ENCODE measurements at places on chromosomes 12 and 14. TPM values are rescaled to one million over a fixed set of nuclear protein-coding genes. Genes with fewer than 3 reads are reported as not detected.

DNA sequence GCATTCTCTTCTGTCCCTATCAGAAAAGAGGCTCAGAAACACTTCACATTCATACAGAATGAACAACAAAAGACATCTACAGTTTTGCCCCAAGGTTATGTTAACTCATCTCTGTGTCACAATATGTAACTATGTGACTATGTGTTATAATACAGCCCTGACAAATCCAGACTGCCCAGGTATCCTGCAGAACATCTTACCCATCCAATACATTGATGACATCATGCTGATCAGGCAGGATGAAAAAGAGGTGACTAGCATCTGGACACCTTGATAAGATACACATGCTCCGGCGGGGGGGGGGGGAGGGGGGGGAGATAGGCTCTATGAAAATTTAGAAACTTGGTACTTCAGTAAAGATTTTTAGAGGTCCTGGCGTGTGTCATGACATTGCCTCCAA, 8.3 kb upstream of the GNS start:
- DNase-seq, result no peak

DNA sequence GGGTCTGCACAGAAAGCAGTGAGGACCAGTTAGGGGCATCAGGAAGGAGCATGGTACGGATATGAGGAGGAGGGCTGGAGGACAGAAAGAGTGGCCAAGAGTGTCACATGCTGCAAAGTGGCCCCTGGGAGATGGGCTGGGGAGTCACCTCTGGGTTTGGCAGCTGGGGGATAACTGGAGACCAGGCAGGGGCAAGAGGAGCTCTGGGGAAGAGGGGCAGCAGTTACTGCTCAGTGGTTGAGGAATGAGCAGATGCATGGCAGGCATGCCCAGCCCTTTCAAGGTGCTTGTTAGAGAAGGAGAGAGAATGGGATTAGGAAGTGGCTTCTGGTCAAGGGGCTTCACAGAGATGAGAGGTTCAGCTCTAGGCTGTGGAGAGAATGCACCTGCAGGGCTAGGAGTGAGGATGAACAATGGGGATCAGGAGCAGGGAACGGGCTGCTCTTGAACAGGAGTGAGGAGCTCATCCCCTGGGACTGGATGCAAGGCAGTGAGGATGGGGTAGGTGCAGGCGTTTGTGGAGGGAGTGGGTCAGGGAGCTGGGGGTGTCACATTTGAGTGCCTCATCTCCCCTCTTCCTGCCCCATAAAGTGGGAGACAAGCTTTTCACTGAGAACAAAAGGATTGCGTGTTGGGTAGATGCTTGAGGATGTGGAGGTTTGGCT, 127.5 kb downstream of the PAPOLA start:
- no peak for DNase-seq

DNA sequence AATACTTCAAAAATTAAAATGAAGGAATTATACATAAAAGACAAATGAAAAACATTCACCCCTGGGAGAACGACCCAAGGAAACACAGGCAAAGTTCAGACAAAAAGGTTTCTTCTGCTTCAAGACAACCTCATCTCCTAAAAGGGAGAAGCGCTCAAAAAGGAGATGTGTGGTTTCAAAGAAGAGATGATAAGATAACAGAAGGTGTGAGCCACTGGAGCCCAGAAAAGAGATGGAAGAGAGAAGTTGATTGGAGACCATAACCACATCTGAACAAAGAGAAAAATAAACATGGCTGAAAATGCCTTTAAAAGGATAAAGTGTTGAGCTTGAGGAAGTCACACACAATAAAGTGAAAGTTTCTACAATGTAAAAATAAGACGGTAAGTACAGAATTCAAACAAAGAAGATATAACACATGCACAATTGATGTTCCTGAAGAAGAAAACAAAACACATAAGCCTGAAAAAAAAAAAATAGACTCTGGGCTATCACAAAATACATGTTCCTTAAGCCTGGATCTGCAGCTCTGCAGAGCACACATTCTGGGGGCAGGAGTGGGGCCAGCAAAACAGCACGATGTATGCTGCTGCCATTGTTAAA, 51.6 kb upstream of the C14orf180 start:
- DNase-seq, result no peak

- no peak for DNase-seq
Observed at GRCh38 chr14:104451474-104451873, 128.1 kb upstream of the C14orf180 start.

DNA sequence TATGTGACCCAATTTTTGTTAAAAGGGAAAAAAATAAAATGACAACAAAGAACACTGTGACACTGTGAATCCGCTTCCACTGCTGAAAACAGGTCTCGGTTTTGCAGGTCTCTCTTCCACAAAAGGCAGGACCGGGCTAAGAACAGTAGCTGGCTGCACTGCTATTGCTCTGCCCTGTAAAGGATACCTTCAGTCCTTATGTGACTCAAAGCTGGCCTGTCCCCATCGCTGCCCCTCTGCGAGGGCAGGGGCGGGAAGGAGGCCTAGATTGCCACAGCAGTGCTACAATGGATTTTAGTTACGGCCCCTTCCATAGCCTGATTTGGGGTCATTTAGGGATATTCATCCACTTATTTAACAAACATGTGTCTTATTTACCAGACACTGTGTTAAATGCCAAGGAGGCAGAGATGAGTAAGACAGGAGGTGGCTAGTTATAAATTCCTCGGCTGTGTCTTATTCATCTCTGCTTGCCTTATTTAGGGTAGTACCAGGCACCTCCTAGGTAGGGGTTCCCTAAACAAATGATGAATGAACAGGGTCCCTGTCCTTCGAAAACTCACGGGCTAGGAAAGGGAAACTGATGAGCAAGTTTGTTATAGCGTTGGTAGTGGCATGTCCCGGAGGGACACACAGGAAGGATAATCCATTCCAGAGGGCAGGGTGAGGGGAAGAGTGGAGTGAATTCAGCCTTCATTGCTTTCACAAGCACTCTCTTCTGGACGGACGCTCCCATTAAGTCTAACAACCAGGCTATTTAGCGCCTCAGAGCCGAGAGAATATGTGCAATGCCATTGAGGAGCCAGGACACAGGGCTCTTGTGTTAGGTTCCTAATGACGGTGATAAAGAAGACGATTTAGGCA, 73.3 kb downstream of the EID3 start:
- DNase-seq, result no peak

DNA sequence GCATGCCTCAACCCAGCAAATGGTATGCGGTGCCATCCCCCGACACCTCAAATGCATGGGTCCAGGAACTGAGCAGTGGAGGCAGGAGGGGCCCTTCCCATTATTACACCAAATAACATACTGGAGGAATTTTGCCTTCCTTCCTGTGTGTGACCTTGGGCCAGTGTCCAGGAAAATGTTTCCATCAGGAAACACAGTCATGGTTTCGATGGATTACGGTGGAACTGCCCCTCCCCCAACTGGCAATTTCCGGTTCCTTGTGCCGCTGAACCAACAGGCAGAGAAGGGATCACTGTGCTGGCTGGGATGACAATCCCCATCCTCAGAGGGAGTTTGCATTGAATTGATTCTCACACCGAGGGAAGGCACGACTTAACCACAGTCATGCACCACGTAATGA, 9.1 kb upstream of the CDC42BPB start:
- DNase-seq, result no peak

DNA sequence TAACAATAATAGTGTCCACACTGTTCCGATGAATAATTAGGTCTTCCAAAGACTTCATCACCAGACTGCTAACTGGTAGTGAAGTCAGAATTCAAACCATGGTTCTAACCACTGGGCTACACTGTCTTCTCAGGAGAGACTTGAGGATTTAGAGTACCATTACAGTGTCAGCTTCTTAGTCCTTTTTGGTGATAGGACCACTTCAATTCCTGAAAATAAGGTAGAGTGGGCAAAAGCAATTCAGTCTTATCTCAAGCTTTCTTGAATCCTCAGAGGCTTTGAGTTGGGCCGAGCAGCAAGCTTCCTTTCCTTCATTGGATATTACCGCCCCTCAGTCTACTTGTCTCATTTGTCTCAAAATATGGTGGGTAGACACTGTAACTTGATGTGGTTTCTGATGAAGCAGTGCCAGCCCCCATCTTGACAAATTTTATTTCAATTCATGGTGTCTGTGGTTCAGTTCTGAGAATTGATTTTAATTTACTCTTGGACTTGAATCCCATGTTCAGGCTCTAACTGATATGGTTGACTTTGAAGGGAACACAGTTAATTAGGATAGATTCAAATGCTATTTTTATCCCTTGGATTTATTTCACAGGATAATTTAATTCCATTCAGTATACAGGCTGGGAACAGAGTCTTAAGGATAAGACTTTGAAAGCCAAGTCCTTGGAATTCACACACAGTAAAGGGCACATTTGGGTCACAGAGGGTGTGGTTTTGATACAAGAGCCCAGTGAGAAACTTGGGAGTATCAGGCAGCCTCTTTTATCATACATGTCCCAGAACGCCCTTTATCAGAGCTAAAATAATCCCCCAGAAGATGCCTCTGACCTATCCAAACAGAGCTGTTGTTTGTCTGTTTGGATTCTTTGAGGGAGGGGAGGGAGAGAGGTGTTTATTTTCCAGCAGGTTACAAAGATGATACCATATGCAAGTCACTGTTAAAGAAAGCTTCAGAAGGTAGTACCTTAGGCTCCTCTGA, 167.3 kb downstream of the PRKCH start:
- DNase-seq, result no peak

DNA sequence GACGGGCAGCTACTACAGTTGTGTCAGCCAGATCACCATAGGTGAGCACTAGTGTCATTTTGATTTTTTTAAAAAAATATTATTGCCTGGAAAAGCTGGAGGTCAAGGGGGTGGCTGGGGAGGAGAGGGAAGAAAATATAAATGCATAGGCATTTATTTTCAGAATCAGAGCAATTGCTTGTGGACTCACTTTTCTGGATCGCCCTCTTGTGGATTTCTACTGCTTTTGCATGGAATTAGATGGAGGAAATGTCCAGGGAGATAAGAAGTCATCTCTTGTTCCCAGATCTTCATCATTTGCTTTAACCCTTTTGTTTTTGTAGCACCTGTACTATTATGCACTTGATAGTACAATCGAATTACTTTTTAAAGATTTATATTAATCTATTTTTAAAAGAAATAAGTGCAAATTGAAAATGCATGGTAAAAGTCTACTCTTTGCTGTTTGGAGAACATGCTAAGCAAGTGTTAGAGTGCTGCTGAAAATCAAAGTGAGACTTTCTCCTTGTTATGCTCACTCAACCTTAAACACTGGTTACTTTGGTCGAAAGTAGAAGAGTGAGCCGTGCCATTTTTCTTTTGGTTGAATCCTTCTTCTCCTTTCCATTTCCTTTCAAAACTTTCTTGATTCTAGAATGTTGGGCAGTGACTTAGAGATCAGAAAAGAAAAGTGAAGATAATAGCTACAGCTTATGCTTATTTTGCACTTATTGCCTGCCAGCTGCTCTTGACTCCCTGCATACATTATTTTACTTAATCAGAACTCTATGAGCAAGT, 60.6 kb upstream of the ANO4 start:
- DNase-seq, result no peak

- no peak for DNase-seq
Observed at GRCh38 chr12:4763549-4763948, 43.3 kb downstream of the GALNT8 start.

DNA sequence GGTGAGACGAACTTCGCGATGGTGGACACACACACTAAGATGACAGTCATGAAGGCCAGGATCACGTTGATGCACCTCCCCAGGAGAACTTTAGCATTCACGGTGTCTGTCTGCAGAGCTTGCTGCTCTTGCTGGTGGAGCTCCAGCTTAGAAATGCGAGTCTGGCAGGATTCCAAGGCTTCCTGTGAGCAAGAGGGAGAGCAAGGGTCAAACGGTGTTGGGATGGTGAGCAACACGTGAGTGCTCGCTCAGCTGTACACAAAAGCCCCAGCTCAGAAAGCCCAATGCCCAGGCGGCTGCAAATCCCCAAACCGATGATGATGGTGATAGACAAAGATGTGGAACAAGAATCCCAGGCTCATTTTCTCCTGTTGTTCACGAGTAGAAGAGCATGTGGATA, 78.8 kb downstream of the TMCC3 start:
- DNase-seq, result no peak

GRCh38 chr12:38669530-38669929, 235.9 kb downstream of the CPNE8 start:
- DNase-seq, result no peak

DNA sequence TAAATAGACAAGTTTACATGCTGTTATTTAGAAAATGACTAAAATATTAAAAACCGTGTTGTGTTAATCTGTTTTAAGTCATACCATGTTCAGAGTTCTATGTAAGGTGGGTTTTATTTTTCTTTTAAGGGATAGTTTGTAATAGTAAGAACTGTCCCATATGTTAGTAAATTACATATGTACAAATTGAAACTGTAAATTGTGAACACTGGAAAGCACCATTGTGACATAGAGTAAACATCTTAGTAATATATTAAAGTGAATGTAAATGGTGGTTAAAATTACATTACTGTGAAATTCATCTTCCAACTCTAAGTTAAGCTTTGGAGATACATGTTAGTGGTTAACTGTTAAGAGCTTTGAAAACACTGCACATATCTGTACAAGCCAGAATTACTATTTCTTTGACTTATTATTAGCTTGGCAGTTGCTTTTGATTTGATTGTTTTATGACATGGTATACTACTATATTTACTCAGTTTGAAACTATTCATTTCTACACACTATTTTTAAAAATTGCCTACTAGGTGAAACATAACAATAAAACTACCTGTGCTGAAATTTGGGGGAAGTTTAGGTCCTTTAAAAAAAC, 27.4 kb upstream of the DIP2B start:
- DNase-seq, result no peak

DNA sequence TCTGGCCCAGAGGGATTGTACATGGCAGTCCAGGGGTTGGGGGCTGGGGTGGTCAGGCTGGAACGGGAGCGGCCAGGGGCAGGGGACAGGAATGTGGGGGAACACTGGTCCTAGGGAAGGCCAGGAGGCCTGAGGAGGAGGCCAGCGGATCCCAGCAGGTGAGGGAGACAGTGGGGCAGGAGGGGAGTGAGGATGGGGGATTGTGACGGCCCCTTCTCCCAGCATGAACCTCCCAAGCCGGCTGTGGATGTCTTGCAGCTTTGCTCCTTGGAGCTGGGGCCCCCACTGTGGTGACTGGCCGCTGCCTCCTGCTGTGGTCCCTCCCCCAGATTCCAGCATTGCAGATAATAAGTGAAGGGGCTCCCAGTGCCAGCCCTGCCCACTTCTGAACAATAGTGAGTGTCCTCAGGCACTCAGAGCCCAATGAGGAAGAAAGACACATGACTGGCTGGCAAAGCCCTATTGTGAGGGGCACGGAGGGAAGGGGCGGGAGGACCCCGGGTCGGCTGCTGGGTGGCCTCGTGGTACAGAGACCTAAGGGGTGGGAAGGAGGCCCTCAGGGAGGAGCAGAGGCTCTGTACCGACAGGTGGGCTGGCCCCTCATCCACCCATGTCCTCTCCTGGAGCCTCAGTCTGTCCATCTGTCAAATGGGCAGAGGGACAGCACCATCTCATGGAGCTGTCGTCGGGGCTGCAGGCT, 215.0 kb downstream of the KIF26A start:
- peak; percentile 35 for DNase-seq

ABCC9 gene
- not detected for total RNA-seq

PFDN5 gene
- 380 TPM for total RNA-seq

CLEC4D gene
- total RNA-seq, result not detected

CACNA1C gene
- total RNA-seq, result 0.04 TPM

WIF1 gene
- total RNA-seq, result not detected

ADGRD1 gene
- total RNA-seq, result 1.1 TPM

CEBPE gene
- 0.22 TPM for total RNA-seq

IL31 gene
- total RNA-seq, result 4.1 TPM

ARHGAP9 gene
- 116 TPM for total RNA-seq

SMOC1 gene
- not detected for total RNA-seq

AKAP5 gene
- 3.1 TPM for total RNA-seq

Data from CD8-positive, alpha-beta memory T cell (primary cell).